ENCODE measurements at places on chromosomes 1 and 21.

DNA sequence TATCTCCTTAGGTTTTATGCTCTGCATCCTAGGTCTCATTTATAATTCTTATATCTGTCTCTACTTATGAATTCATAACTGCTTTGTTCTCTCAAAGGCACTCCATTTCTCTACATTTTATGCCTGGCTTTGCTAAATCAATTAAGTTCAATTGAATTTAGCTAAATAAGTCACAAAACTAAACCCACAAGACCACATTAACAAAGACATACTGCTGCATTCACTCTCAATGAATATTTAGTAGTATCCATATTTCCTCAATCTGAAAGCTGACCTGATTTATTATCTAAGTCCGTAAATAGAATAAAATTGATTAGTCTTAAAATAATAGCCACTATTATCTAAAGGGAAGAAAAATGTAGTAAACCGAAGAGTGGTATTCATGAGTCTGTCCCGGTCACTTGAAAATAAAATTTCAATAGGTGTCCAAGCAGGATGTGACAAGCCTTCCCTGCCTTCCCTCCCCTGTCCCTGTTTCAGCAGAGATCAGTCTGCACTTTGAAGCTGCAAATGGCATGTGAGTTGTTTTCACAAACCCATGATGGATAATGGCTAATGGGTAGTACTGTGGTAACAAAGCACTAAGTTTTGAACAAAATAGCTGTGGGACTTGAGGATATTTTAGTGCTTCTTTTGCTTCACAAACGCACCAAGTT is 295.0 kb upstream of the NCAM2 start:
- DNase-seq, result no peak

DNA sequence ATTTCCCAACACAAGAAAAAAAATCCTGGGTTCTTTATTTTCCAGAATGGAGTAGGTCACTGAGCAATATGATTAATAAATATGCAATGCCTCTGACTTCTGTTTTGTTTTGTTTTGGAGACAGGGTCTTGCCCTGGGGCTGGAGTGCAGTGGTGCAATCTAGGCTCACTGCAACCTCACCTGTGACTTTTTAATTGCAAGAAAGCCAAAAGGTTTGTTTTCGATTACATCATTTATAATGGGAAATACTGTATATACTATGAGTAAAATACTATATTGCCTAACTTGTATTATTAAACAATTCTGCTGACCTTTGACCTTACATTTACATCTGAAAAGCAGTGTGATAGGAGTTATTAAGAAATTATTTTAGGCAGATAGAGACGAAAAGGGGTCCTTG is 11.6 kb upstream of the CD46 start:
- no peak for DNase-seq

- DNase-seq, result no peak
These were observed 2.4 kb downstream of the CCDC17 start for GRCh38 chr1:45621501-45621836.

- no peak for DNase-seq
These were observed 18.7 kb upstream of the WARS2 start for GRCh38 chr1:119159111-119159510.

DNA sequence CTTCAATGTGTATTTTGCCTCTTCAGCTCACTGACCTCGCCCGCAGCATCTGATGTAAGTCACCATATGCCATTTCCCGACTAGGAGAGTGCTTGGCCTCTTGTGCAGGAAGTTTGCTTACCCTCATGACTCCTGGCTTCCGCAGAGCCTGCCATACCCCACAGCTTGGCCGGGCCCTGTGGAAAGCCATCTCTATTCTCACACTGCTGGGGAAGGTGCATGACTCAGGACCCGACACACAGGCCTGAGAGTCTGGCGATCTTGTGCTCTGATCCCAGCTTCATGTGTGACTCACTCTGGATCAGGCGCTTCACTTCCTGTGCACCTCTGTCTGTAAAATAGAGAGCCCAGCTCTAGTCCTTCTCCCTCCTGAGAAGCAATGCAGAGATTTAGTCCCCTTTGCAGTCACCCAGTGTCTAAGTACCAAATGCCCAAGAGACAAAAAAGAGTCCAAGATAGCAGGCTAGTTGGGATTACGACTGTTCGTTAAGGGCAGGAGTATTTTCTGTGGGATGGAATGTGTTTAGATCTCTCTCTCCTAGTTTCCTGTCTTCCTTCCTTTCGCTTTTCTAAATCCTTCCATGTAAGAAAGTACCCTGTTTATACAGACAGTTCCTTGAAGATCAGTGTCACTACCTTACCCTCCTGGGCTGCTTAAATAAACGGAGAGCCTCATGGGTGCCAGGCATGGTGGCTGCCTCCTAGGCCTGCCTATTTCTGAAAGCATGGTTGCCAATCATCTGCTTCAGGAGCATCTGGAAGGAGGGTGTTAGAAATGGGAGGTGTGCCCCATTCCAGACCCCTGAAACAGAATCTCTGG is 62.8 kb upstream of the KIF26B start:
- DNase-seq, result no peak

- no peak for DNase-seq
These were observed 97.8 kb downstream of the FMN2 start for GRCh38 chr1:240189386-240189989.

GRCh38 chr1:108117945-108118902 is 81.9 kb downstream of the SLC25A24 start:
- no peak for DNase-seq

- no peak for DNase-seq
These were observed 43.8 kb upstream of the MACF1 start for GRCh38 chr1:39160703-39161102.

GRCh38 chr1:209675565-209676154 is 448 bp downstream of the G0S2 start:
- DNase-seq, result no peak

- no peak for DNase-seq
These were observed 2.6 kb downstream of the IKBKE start for GRCh38 chr1:206472886-206473285.
